ENCODE measurements at places on chromosomes 3 and 15. TPM values are rescaled to one million over a fixed set of nuclear protein-coding genes. Genes with fewer than 3 reads are reported as not detected.
A peak's percentile ranks its signal among the peaks of the same experiment; 100 is the strongest.

RGMA gene
- total RNA-seq, result not detected

DNA sequence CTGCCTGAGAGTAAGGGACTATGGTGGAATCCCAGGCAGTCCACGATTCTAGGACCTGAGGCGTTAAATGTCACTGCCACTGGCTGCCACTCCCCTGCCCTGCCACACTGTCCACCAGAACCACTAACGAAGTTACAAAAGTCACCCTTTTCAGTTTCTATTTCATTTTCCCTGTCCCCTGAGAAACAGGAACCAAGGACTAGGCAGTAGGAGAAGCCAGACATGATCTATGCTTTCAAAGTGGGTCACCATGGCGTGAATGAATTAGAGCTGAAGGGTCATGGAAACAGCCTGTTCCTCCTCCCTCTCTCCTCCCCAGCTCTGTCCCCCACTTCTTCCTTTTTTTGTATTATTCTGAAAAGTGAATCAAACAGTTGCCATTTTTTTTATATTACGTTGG, 9.1 kb upstream of the ADPRH start:
- no peak for DNase-seq

ARNT2 gene
- 39.4 TPM for total RNA-seq

GRCh38 chr15:78372880-78373279, 32.7 kb downstream of the CRABP1 start:
- peak; percentile 32 for DNase-seq

TGM4 gene
- total RNA-seq, result not detected

RASL12 gene
- not detected for total RNA-seq

- DNase-seq, result no peak
Measured at GRCh38 chr15:101491734-101492640, 2.5 kb upstream of the PCSK6 start.

TRIM42 gene
- total RNA-seq, result not detected

GUCA1C gene
- not detected for total RNA-seq

GRCh38 chr3:12507591-12508281, 23.5 kb downstream of the TSEN2 start:
- no peak for DNase-seq

- DNase-seq, result no peak
Measured at GRCh38 chr15:49877873-49878521, 241.0 kb downstream of the ATP8B4 start.

SV2B gene
- total RNA-seq, result 0.18 TPM
